Stimulated activated CD8-positive, alpha-beta memory T cell treated with anti-CD3 and anti-CD28 coated beads, Interleukin-15, amount 100 ng/mL, for 24 hours (primary cell): ENCODE measurements at places on chromosomes 5 and 9.

GRCh38 chr9:78325343-78325742, 28.4 kb downstream of the PSAT1 start:
- DNase-seq, result no peak

DNA sequence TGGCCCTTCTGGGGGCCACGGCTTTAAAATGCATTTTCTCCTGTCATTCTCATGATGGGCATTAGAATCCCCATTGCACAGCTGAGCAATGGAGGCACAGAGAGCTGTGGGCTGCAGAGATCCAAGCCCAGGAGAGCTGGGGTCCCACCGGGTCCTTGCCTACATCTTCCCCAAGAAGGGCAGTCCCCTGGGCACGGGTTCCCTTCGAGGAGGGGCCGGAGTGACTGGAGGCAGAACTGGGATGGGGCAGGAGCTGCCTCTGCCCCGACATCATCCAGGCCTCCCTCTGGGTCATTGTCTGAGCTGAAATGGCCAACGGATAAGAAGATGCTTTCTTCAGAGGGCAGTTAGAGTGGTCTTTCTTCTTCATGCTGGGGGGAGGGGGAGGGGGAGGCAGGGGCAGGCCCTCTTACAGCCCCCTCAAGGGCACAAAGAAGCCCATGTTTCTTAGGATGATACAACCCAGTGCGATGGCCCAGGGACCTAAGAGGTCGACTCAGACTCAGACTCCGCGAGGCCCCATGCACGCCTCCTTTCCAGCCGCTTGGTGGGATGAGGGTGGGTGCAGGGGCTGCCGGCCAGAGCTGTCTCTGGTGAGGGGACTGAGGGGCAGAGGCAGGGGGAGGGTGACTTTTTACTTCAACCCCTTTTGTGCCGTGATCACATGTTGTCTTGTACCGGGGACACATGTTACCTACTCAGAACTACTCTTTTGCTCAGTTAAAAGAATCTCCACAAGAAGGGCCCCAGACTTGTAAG, 112.4 kb upstream of the IRX2 start:
- DNase-seq, result no peak

DNA sequence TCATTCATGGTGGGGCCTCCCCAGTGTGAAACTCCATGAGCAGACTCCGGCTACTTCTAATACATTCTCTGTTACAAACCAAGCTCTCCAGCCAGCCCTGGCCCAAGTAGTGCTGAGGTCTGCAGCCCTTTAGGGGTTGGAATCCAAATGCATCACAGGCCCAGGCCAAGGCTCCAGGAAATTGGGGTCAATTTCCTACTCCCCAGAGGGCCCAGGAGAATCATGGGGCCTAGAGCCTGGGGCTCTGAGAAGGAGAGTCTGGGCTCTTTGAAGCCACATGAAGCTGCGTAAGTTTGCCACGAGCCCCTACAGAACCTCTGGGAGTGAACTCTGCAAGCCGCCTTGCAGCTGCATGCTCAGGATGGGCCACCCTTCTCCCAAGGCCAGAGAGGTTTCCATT, 206.4 kb downstream of the PAPPA start:
- no peak for DNase-seq

DNA sequence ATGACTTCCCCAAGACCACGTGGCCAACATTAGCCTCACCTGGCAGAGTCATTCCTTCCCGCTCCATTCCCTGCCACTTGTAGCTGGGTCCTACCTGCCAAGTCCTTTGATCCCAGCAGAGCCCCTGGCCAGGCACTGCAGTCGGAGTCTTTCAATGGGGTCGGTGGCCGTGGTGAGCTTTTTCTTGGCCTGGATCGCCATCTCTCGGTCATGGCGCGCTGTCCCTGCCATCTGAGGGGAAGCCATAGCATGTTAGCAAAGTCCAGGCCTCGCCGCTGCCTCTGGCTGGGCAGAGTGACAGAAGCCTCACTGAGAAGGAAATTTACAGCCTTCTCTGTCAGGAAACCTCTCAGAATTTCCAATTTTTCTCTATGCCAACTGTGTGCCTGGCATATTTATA, 17.5 kb downstream of the CAPSL start:
- no peak for DNase-seq

DNA sequence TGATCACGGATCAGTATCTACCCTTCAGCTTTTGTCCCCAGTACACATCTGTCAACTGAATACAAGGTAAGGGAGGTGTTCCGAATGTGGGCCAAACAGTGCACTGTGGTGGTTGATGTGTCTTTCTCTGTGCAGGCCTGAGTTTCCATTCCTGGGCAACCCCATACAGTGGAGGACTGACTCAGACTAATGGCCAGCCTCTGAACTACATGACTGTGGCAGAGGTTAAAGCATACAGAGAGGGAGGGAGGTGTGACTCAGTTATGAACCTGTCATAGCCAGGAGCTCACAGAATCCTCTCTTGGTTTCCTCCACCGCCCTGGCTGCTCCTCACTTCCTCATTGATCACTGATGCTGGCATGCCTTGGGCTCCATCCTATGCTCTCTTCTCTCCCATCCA, 136.4 kb upstream of the TAS2R1 start:
- DNase-seq, result no peak

DNA sequence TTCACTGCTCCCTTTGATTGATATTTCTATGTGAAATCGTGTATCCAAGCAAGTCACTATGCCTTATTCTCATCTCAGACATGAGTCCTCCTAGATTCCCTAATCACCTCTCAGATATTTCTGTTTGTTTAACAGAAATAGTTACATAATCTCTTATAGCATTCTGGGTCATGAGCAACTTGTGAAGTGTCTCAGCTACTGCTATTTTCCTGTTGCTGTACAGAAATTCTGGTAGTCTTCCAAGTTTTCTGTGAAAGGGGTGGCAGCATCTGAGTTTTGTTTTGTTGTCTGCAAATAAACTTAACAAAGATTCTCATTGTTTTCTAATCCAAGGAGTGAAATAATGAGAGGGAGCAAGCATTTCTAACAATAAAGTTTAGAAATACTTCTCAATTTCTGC, 256.9 kb upstream of the ST8SIA4 start:
- no peak for DNase-seq

- DNase-seq, result no peak
These were observed 7.7 kb downstream of the CENPK start for GRCh38 chr5:65555287-65555686.

- DNase-seq, result no peak
These were observed 90.2 kb downstream of the TARS1 start for GRCh38 chr5:33531037-33531298.

GRCh38 chr5:75054134-75054930, 2.0 kb upstream of the GCNT4 start:
- no peak for DNase-seq

GRCh38 chr5:9108162-9108561, 437.7 kb downstream of the SEMA5A start:
- no peak for DNase-seq

- no peak for DNase-seq
These were observed 27.8 kb downstream of the PRLR start for GRCh38 chr5:35202319-35203111.

DNA sequence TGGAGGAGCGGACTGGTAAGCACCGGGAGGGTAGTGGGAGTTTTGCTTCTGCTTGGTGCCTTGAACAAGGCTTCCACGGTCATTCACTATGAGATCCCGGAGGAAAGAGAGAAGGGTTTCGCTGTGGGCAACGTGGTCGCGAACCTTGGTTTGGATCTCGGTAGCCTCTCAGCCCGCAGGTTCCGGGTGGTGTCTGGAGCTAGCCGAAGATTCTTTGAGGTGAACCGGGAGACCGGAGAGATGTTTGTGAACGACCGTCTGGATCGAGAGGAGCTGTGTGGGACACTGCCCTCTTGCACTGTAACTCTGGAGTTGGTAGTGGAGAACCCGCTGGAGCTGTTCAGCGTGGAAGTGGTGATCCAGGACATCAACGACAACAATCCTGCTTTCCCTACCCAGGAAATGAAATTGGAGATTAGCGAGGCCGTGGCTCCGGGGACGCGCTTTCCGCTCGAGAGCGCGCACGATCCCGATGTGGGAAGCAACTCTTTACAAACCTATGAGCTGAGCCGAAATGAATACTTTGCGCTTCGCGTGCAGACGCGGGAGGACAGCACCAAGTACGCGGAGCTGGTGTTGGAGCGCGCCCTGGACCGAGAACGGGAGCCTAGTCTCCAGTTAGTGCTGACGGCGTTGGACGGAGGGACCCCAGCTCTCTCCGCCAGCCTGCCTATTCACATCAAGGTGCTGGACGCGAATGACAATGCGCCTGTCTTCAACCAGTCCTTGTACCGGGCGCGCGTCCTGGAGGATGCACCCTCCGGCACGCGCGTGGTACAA, 556 bp downstream of the PCDHGC3 start:
- DNase-seq, result no peak

DNA sequence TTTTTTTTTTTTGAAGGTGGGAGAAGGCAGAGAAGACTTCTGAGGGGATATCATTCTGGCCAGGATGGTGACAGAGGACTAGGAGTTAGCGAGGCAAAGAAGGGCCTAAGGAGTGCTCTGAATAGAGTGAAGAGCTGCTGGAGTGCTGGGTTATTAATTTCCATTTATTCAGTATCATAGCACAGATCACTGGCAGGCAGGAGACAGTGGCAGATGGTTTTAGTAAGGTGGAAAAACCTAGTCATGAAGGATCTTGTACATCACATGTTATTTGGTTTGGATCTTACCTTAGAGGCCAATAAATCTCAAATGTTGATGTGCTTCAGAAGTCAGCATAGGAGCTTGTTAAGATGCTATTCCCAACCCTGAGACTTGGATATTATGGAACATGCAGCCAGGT, 165.5 kb downstream of the TTLL11 start:
- DNase-seq, result no peak

- DNase-seq, result no peak
These were observed 349.5 kb downstream of the AGTPBP1 start for GRCh38 chr9:85392260-85392659.

GRCh38 chr9:21634951-21635350, 152.8 kb upstream of the IFNE start:
- no peak for DNase-seq

GRCh38 chr5:151628112-151628823, 37.1 kb upstream of the FAT2 start:
- DNase-seq, result no peak

DNA sequence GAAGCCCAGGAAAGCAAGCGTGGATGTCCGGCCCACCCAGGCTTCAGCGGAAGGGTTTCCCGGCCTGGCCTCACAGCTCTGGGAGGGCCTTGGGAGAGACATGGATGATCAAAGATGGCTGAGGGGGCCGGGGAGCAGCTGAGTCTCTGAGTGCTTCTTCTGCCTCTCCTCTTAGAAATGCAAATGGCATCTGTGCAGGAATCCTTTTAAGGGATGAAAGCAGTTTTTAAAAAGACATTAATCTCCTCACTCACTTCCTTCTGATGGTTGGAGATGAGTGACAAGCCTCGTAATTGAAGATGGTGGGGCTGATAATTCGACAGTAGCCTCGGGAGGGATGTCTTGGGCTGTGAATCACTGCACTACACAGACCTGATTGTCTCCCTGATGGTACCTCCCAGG, 24.3 kb upstream of the PITX1 start:
- no peak for DNase-seq

- DNase-seq, result no peak
These were observed 83.7 kb upstream of the SLIT3 start for GRCh38 chr5:169384661-169385060.

DNA sequence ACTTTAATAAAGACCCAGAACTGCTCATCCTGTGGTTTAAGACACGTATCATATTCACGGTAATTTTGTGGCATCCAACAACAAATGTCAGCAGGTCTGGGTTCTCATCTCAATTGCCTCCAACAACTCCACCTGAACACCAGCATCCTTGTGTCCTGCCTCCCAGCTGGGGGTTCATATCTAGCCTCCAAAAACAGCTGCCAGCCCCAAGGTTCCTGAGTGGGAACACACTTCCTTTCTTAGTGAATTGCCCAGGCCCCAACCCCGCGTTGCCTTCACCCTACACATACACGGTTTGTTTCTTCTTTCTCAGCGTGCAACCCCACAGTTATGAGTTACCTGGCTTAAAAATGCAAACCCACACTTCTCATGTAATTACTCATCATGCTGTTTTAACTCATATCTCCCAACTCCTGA, 77.9 kb downstream of the SEMA4D start:
- DNase-seq, result no peak

DNA sequence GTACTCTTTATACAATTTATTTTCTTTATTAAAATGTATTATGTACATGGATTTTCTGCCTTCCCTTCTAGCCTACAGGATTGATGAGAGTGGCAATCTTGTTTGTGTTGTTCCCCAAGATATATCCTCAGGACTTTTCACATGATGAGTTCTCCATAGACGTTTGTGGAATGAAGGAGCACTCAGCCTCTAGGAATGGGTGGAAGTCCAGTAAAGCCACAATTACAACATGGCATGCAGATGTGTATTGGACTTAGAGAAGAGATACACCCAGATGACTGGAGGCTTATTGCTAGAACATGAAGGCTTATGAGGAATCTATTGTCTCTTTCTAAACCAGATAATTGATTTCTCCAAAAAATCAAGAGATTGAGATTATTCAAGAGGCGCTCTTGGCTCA, 8.2 kb upstream of the DOCK2 start:
- DNase-seq, result no peak

DNA sequence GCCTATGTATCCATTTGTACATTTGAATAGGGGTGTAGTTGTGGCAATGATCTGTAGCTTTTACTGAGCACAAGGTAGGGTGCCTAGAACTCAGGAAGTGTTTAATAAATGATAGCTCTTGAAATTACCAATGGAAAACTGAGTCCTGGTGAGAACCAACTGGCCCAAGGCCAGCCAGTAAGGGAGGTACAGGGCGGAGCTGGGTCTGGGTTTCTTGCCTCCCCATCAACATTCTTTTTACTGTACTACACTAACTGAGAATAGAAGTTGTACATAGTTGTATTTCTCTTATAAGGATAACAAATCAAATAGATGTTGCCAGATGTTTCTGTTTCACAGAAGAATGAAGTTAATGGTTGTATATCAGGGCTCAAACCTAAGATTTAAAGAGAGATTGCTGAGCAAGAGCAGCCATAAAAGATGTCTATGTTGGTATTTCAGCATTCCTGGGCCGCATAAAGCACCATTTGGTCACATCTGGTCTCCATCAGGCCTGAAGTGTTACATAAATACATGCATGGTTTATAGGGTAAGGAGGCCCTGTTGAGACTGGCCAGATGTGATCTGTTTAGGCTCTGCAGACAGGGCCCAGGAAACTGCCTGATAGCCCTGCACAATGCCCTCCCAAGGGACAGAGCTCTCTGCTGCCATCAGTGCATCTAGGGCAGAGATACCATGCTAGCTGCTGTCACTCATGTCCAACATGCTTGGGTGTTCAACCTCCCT, 210.5 kb downstream of the NXNL2 start:
- DNase-seq, result no peak

GRCh38 chr5:53170746-53171349, 61.3 kb upstream of the MOCS2 start:
- no peak for DNase-seq

DNA sequence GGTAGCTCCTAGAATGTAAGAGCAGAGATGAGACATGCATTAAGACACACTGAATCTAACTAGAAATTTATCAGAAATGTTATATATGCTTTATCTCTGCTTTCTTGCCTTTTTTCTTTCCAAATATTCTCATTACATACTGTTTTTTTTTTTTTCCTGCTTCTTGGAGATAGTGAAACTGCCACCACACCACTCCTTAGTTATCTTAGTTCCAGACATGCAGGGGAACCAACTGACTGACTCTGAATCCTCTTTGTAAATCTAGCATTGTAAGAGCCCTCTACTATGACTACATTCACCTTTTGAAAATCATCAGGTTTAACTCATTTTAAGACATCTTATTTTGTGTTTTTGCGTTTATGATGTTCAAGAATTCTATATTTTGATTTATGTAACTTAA, 181.3 kb upstream of the ST8SIA4 start:
- no peak for DNase-seq
